Activated effector memory CD4-positive, alpha-beta T cell treated with Interleukin-2 at 50 U/mL for 16 hours (primary cell): ENCODE measurements at places on chromosomes 6 and 20.

DNA sequence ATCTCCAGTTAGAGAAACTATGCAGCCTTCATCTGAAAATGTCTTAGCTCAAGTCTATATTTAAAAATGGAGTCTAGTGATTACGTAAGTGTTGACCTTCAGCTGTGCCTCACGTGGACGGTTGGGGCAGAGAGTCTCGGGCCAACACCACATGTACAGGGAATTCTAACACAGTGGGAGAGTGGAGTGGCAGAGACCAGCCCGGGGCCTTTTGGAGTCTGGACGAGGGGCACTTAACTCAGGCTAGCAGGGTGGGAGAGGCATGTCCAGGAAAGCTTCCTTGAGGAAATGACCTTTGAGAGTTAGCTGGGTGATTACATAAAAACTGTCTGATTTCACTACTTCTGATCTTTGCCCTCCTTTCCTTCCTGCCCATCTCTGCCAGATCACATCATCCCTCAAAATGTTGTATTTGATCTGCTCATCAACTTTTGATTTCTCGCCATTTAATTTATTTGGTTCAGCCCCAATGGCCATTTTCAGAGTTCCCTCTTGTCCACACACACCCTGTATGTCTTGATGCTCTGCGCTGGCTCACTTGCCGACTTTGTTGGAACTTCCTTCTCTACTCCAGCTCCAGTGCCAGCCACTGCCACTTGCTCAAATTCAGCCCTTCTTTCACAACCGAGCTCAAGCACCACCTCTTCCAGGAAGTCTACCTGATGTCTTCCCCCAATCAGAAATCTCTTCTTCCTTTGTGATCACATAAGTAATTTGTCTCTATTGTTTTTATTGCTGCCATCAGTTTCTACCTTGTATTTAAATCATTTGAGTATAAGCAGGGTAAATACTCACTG, 2.6 kb downstream of the ARMC2 start:
- DNase-seq: no peak

GRCh38 chr6:88236612-88237360, 70.6 kb upstream of the CNR1 start:
- no peak for DNase-seq

GRCh38 chr20:11740975-11741374, 176.7 kb upstream of the BTBD3 start:
- no peak for DNase-seq

GRCh38 chr6:168159506-168159905, 80.5 kb upstream of the FRMD1 start:
- DNase-seq: no peak

DNA sequence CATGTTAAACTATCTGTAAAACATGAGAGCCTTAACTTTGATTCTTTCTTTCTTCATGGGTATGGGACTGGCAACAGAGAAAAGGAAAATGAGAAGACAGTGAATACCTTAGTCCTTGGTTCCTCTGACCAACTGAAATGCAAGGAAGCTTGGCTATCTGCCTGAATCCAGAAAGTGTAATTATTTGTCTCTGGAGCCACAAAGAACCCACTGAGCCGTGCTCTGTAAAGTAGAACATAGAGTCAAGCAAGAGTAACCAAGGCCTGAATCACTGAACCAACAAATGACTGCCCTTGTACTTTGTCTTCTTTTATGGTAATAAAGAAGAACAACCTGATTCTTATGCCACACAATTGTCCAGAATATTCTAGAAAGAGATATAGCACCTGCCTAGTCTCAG, 27.6 kb downstream of the PKHD1 start:
- DNase-seq: no peak

DNA sequence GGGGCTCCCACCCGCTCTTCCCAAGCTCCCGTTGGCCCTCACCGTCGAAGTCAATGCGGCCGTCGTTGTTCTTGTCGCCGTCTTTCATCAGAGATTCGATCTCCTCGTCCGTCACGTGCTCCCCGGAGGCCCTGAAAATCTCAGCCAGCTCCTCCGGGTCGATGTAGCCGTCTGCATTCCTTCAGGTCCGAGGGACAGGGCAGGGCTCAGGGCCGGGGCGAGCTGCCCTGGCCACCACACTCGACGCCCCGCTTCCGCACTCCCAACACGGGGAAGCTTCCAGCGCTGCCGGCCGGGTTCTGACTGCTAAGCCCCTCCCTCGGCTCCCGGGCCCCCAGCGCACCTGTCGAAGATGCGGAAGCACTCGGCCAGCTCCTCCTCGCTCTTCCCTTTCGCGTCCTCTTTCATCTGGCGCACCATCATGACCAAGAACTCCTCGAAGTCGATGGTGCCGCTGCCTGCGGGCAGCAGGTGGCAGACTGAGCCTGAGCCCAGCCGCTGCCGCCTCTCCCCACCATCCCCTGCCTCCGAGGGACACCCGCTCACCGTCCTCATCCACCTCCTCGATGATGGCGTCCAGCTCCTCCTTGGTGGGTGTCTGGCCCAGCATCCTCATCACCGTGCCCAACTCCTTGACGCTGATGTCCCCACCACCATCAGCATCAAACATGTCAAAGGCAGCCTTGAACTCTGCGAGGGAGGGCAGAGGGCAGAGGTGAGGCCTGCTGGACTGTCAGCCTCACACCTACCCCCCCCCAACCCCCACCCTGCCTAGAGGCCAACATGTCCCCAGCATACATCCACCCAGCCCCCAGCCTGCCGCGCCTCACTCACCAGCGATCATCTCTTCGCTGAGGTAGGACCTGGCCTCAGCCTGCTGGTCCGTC, 2.9 kb downstream of the TNNC2 start:
- peak; percentile 27 for DNase-seq

- DNase-seq: no peak
These were observed 25.3 kb downstream of the GMDS start for GRCh38 chr6:2220154-2220553.

- DNase-seq: no peak
These were observed 12.7 kb downstream of the COL9A3 start for GRCh38 chr20:62829231-62830230.
